Stimulated activated CD4-positive, alpha-beta T cell treated with anti-CD3 and anti-CD28 coated beads, Interleukin-15, amount 100 ng/mL, for 1 hour (primary cell): ENCODE measurements at places on chromosomes 1 and 21.

DNA sequence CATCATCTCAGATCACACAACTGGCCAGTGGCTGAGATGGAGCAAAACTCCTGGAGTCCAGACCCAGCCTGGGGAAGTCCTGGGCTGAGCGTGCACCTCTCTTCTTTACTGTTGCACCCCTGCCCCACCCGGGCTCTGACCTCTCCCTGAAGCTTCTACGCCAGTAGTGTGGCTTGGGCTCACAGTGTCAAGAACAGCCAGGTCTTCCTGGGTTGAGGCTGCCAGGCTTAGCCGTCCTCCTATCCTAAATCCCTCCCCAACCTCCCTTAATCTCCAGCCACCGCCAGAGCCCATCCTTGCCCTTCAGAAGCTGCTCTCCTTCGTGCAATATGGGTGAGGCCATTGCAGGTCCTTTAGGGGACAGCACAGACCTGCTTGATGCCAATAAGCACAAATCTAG is 399.2 kb upstream of the VAMP3 start:
- DNase-seq: no peak

DNA sequence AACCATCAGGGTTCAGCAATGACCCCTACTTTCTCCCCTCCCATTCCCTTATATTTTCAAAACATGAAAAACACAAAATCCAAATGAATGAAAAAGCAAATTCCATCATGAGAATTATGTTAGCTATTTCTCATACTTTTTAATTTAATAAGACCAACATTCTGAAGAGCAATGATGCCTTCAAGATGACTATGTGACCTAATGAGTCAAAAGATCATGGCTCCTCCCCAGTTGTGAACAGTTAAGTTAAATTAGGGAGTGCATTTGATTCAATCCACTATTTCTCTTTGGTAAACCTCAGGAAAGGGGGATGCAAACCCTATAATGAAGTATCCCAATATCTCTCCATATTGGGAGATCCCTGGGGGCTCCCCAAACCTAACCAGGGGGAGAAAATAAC is 36.5 kb downstream of the PUM1 start:
- DNase-seq: no peak

GRCh38 chr1:26126321-26127084 is 14.9 kb downstream of the PDIK1L start:
- DNase-seq: peak; percentile 21

GRCh38 chr1:197356723-197357533 is 88.9 kb downstream of the CRB1 start:
- no peak for DNase-seq

DNA sequence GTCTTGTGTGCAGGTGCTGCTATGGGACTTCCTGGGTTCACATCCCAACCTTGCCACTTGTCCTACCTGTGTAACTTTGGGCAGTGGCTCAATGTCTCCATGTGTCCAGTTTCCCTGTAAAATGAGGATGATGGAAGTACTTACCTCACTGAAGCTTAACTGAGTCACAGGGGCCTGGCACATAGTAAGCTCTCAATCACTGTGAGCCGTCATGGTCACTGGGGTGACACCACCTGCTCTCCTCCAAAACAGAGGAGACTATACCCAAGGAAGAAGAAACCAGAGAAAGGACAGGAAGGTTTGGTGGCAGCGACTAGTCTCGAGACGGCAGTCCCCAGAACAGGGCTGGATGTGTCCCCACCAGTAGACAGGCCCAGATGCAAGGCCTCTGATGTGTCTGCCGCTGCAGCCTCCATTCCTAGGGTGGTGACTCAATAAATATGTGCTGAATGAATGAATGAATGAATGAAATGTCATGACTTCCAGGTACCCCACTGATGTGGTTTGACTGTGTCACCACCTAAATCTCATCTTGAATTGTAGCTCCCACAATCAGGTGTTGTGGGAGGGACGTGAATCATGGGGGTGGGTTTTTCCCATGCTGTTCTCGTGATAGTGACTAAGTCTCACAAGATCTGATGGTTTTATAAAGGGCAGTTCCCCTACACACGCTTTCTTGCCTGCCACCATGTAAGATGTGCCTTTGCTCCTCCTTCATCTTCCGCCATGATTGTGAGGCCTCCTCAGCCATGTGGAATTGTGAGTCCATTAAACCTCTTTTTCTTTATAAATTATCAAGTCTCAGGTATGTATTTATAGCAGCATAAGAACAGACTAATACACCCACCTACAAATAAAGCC is 13.0 kb upstream of the LRP8 start:
- DNase-seq: no peak

- DNase-seq: no peak
These were observed 62.4 kb downstream of the DIRAS3 start for GRCh38 chr1:67988066-67988465.

DNA sequence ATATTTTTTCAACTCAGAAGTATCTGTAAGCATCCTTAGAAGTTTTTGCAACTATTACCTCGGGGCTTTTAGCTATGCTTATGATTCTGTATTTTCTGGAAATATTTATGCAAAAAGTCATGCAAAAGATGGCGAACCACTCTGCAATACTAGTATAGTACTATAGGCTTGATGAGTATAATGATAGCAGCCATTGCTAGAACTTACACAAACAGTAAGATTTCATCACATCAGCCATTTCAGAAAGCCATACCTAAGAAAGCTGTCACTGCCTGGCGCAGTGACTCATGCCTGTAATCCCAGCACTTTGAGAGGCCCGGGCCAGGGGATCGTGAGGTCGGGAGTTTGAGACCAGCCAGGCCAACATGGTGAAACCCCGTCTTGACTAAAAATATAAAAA is 227.1 kb downstream of the LRRC7 start:
- DNase-seq: no peak

- no peak for DNase-seq
These were observed 51.8 kb upstream of the CXADR start for GRCh38 chr21:17461014-17461413.

DNA sequence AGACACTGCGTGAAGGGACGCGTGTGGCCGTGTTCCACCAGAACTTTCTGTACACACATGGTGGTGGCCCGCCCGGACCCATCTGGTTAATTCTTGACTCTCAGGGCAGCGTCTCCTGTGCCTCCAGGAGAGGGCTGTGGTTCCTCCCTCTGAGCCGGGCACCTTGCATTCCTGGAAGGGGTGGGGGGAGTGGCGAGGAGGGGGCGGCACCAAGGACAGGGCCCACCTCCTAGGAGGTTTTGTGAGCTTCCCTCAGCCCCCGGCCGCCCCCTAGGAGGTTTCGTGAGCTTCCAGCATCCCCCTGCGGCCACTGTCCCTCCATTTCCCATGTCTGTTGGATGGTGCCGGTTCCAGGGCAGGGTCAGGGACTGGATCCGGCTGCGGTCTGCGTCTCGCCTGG is 28.9 kb downstream of the FAAP20 start:
- DNase-seq: no peak
